ENCODE measurements at places on chromosomes 13 and 19.

- no peak for DNase-seq
Observed at GRCh38 chr13:93903909-93904308, 575.6 kb downstream of the DCT start.

DNA sequence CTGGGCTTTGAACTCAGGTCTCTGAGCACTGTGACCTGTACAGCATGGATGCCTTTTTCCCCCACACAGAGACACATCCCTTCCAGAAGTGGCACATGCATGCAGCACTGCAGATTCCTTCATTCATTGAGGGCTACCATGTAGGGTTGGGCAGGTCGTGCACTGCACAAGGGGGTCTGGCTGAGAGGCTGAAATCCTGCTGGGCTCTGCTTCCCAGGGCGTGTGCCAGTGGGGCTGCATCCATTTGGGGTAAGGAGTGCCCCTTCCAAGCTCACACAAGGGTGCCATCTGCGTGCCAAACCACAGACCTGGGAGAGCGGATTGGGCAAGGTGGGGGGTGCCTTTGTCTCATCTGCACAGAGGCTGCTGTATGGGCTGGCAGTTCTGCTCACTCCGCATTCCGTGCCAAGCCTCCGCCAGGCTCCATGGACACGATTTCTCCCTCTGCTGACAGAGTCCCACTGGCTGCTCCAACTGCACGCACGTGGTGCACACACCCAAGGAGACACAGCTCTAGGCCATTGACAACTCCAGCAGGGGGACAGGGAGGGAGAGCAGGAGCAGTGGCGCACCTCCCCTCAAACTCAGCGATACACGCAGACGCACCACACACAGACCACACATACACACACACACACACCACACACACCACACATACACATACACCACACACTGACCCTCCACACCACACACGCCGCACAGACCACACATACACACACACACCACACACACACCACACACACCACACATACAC, 4.5 kb upstream of the SHISA7 start:
- DNase-seq, result no peak

GRCh38 chr13:34103854-34104253, 285.9 kb downstream of the RFC3 start:
- DNase-seq, result no peak

GRCh38 chr13:25166306-25166705, 5.8 kb downstream of the AMER2 start:
- no peak for DNase-seq

DNA sequence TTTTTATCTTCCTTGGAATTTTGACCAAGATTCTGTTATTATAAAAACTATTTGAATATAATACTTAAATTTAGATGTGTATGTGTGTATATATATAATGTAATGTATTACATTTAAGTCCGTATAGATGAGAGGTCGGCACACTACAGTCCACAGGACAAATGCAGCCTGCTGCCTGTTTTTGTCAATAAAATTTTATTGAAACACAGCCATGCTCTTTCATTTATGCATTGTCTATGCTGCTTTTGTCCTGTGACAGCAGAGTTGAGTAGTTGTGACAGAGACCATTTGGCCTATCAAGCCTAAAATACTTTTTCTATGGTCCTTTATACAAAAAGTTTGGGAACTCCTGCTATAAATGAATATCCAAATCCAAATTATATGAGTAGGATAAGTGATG, 69.7 kb downstream of the PCCA start:
- DNase-seq, result no peak

- DNase-seq, result peak; percentile 78
Observed at GRCh38 chr19:13155472-13156359, 5.5 kb downstream of the IER2 start.
